SK-N-SH (cell line): ENCODE measurements at places on chromosomes 12 and 14. TPM values are rescaled to one million over a fixed set of nuclear protein-coding genes. Genes with fewer than 3 reads are reported as not detected.

- no peak for DNase-seq
These were observed 80.0 kb downstream of the SINHCAF start for GRCh38 chr12:31245822-31246469.

DNA sequence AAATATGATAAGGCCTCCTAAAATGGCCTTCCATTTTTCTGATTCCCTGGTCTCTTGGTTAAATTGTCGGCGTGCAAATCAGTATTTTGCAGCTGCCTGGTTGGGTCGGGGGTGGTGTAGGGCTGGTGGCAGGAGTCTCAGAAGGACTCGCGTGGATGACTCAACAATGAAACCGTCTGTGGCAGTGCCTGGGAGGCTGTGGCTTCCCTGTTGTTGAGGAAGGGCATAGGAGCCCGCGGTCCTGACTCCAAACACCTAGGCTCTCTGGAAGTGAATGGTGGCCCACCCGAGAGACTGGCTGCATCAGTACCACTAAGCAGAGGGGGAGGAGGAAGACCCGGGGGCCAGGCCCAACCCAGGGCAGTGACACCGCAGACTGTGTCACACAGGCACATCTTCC, 207.9 kb downstream of the TTC7B start:
- DNase-seq, result no peak

DNA sequence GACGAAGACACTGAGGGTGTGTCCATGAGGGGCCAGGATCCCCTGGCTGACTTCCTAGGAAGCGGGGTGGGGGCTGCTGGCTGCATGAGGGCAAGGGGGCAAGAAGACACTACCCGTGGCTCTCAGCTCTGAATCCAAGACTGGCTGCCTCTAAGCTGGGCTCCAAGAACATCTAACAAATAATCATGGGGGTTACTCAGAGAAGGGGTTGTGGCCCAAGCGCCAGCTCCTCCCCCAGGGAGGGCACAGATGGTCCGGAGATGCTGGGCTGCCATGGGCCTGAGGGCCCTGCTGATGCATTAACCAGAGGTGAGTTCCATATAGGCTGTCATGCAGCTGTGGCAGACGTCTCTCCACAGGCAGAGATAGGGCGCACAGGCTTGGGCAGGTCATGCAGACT, 14.3 kb downstream of the SYNDIG1L start:
- DNase-seq, result no peak

MYO1H gene
- not detected in 2 replicates for polyA plus RNA-seq

DNA sequence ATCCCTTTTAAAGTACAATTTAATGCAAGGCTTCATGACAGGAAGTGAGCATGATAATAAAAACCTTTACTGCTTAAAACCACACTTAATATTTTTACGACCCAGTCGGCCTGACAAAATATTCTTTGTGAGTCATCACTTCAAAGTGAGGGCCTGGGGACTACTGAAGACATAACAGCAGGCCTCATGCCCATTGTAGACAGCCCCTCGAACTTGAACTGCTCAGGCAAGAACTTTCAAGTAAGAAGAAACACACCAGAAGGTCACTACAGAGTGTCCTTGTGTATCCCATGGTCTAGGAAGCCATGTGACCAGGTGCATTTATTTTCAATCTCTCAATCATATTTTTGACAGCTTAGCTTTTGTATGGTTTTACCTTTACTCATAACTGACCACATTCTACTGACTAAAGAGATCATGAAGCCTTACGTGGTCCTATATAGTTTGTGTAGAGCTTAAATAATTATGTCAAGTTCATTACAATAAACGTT, 61.4 kb upstream of the MANSC4 start:
- DNase-seq, result no peak

DNA sequence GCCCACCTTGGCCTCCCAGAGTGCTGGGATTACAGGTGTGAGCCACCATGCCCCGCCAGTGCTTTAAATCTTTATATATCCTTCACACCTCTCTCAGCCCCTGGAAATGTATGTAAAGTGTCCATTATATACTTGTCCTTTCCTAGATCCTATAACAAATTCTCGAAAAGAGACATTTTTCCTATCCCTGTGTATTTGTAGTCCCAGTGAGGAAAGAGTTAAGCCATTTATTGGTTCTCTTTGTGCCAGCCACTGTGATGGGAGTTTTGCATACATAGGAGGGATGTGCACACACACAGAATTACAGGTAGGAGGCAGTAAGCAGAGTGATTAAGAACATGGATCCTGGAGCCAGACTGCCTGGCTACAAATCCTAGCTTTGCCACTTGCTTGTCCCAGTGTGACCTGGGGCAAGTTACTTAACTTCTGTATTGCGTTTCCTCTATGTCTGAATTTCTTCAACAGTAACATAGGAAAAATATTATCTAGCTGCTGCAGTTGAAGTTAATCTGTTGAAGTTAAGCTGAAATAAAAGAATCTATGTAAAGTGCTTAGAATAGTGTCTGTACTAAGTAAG, 2.1 kb upstream of the RABGGTA start:
- peak; percentile 40 for DNase-seq

RCOR1 gene
- 8.5 and 8.8 TPM in 2 replicates for polyA plus RNA-seq

DNA sequence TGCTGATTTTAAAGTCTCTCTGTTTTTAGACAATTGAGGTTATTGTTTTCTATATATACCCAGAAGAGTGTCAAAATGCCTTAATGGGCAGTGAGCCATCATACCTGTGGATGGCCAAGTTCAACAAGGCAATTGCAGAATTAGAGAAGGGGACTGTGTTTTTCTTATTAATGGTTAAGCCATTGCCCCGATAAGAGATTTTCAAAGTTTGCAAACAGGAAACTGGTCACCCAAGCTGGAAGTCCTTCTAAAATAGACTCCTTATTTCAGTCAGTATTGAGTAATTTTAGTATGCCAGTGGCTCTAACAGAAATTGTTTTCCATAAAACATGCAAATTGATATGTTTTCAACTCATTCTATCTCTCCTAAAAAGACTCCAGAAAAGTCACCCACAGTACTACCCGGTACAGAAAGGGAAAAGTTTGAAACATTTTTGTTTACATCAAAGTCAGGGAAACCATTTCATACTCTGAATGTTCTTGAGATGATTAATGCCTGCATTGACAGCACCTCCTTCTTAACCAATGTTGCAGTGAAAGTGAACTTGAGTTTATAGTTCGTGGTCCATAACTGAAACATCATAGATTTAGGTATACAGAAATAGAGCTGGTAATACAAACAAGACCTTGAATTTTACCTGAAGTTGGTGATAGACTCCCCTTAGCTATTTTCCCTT, 191.1 kb downstream of the TMX1 start:
- no peak for DNase-seq

GRCh38 chr14:92729634-92730358, 18.6 kb downstream of the LGMN start:
- no peak for DNase-seq

ITGA5 gene
- polyA plus RNA-seq, result 35.0 and 52.5 TPM in 2 replicates

SERPINA12 gene
- polyA plus RNA-seq, result not detected in 2 replicates

DNA sequence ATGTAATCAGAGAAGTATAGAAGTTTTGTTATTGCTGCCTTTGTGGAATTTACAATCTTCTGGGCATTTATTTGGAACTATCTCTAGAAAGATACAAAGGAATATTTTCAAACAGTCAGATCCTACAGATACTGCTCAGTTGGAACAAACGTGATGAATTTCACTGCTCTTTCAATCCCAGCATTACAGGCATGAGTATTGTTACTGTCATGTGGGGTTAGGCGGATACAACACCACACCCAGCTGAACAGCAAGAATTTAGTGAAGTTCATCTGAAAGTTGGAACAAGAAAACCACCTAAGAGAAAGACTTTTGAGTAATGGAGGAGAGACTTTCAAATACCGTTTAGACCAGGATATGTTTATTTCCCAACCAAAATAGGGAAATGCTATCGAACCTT, 123.3 kb upstream of the PLXNC1 start:
- no peak for DNase-seq

- no peak for DNase-seq
These were observed 579 bp upstream of the RNASE1 start for GRCh38 chr14:20803223-20803622.

GRCh38 chr12:131118371-131118770, 164.7 kb downstream of the ADGRD1 start:
- no peak for DNase-seq

DNA sequence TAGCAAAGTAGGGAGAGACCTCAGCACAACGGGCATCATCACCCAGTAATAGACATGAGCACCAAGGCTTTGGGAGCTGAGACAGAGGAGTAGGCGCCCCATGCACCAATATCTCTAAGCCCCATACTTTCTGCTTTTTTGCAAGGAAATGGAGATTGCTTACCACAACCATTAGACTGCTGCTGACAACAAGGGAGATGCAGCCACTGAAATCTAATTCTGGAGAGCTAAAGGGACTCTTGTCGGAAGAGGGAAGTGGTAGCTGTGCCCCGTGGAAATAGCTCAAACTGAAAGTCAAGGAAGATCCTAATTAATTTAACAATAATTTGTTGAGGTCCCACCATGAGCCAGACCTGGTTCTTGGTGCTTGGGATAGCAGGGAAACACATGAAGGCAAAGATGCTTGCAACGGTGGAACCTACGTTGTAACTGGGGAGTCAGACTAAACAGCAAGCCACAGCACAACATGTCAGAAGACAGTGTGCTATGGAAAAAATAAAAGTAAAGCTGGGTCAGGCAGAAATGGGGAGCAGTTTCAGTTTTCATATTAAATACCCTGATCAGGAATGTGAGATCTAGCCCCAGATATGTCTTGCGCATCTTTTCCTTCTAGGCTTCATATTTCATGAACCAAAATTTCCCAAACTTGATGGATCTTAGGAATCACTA, 1131.0 kb downstream of the BCL11B start:
- DNase-seq, result no peak

KRT83 gene
- polyA plus RNA-seq, result 0.03 TPM in 1 of 2 replicates, not detected in the other

DNA sequence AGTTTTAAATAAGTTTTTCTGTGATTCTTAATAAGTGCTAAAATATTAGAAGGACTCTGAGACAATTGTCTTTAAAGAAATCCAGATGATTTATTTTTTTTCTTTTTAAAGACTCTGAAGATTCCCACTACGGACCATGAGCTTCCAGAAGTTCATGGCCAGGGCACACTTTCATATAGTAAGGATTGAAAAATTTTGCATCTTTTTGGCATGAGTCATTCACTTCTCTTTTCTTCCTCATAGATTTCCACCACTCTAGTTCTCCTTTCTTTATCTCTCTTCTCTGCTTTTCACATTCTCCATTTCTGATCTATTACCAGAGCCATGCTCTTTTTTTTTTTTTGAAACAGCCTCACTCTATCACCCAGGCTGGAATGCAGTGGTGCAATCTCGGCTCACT, 385.8 kb downstream of the FLRT2 start:
- no peak for DNase-seq

ITGB7 gene
- 0.25 and 0.31 TPM in 2 replicates for polyA plus RNA-seq

DNA sequence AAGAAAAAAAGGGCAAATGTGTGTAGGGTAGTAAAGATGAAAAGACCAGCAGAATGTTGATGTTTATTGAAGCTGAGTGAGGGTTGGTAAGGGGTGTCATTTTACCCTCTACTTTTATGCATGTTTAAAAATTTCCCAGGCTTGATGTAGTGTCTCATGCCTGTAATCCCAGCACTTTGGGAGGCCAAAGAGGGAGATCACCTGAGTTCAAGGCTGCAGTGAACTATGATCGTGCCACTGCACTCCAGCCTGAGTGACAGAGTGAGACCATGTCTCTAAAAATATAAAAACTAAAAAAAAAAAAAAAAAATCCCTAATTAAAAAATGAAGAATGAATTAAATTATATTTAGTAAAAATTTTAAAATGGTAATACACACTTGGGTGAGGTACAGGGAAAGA, 8.5 kb downstream of the SEL1L start:
- DNase-seq, result no peak

GRCh38 chr12:49233842-49234526, 30.9 kb upstream of the TUBA1C start:
- no peak for DNase-seq

- no peak for DNase-seq
These were observed 10.3 kb downstream of the RBM23 start for GRCh38 chr14:22908601-22909000.

- DNase-seq, result no peak
These were observed 37.5 kb downstream of the RPGRIP1 start for GRCh38 chr14:21317398-21317797.

- DNase-seq, result no peak
These were observed 4.3 kb downstream of the DIP2B start for GRCh38 chr12:50508970-50509663.

DNA sequence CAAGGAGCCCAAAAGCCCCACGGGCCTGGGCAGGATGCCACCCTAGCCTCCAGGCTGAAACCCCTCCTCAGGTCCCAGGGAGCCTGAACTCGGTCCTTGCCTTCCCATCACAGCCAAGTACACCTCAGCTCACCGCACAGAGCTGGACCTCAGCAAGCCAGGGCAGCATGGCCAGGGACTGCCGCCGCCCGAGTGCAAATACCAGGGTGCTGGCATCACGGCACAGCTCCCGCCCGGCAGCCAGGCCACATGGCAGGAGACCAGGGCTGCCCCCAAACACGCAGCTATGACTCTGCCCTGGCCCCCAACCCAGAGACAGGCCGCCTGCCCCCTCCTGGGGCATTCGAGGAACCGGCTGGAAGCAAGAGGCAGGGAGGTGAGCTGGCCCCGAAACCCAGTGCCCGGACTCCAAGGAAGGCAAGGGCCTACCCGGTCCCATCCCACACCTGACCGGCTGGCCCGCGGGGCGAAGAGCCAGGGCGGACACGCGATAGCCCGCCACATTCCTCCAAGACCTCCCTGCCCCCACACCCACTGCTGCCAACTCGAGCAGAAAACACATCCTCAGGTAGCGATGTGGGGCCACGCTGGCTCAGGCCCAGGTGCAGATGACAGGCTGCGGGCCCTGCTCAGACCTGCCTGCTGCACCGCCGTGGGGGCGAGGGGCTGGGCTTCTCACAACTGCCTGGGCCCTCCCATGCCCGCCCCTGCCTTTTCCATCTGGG, 2.7 kb downstream of the JAG2 start:
- DNase-seq, result no peak

NEUROD4 gene
- polyA plus RNA-seq, result not detected in 2 replicates

- no peak for DNase-seq
These were observed 10.7 kb downstream of the AGAP2 start for GRCh38 chr12:57727758-57728395.

ZDHHC22 gene
- 0.03 TPM in 1 of 2 replicates, not detected in the other for polyA plus RNA-seq

PAX9 gene
- not detected in 2 replicates for polyA plus RNA-seq

ABCC9 gene
- 0.02 and 0.06 TPM in 2 replicates for polyA plus RNA-seq

GRCh38 chr14:105492971-105493871, 2.2 kb downstream of the TEDC1 start:
- DNase-seq, result no peak

GRCh38 chr12:103731539-103731938, 109.5 kb downstream of the NT5DC3 start:
- no peak for DNase-seq

AQP2 gene
- polyA plus RNA-seq, result not detected in 2 replicates

VRTN gene
- not detected in 2 replicates for polyA plus RNA-seq

- no peak for DNase-seq
These were observed 81.9 kb downstream of the FAR2 start for GRCh38 chr12:29230800-29231560.

SAV1 gene
- polyA plus RNA-seq, result 8.9 and 9.2 TPM in 2 replicates
